ENCODE measurements at places on chromosomes 1 and 21.

GRCh38 chr1:9425859-9426258 is 113.4 kb upstream of the SLC25A33 start:
- no peak for DNase-seq

DNA sequence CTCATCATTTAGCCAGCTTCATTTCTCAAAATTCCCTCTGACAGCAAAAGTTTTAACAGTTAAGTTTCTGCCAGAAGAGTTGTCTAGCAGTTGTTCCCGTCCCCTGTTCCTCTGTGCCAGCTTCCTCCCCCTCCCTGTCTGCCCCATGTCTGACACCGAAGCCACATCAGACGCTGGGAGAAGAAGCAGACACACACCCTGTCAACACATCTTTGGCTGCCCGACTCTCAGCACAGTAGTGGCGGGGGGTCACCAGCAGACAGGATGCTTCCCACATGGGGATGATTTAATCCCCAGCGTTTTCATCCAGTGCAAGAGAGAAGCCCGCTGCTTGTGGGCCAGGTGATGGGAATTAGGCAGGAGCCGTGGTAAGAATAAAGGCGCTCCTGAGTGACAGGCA is 379.4 kb upstream of the RUNX1 start:
- peak; percentile 21 for DNase-seq

- DNase-seq: no peak
These were observed at the start of gene CASQ2 for GRCh38 chr1:115768549-115768948. CASQ2 (minus strand) TSS chr1:115768714; CDS start chr1:115768541, 173 bp downstream.

- no peak for DNase-seq
These were observed 29.2 kb downstream of the ST7L start for GRCh38 chr1:112589766-112590165.

DNA sequence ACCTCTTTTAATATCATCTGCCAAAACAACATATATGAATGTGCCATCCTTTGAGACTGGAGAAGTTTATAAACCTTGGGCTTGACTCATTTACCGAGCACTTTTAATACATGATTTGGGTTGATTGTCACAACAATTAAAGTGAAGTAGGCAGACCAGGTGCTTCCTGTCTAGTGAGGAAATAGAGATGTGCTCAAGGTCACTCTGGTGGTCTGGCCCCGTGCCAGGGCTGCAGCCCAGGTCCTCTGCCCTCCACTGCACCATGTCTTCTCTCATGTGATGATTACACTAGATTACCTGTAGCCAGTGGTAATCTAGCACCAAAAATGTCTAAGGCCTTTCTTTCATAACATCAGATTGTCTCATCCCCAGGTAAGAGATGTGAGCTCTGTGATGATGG is 61.8 kb upstream of the LAMC2 start:
- no peak for DNase-seq

- no peak for DNase-seq
These were observed 71.8 kb upstream of the SPATA6 start for GRCh38 chr1:48543854-48544253.

GRCh38 chr1:1080122-1080757 is 6.1 kb upstream of the RNF223 start:
- DNase-seq: peak; percentile 36

GRCh38 chr1:24782689-24783088 is 37.4 kb downstream of the CLIC4 start:
- DNase-seq: no peak

GRCh38 chr1:42240966-42241755 is 76.6 kb upstream of the GUCA2A start:
- DNase-seq: no peak

GRCh38 chr1:54277451-54278341 is 77.7 kb downstream of the MRPL37 start:
- peak; percentile 85 for DNase-seq

- DNase-seq: no peak
These were observed 12.3 kb downstream of the MACF1 start for GRCh38 chr1:39216771-39217170.

DNA sequence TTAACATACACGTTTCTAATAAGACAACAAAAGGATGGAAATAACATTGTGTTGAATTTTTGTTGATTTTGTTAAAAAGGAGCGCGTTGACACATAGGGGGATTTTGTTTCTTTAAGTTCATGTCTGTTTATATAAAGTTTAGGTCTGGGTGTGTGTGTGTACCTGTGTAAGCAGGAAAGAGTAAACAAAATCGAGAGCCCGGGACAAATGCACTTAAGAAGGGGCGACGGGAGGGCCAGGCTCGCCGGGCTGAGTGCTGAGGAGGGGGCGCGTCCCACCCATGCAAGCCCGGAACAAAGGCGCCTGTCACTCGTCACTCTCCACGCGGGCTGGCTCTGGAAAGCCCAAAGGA is 28.8 kb upstream of the TRIM17 start:
- no peak for DNase-seq

DNA sequence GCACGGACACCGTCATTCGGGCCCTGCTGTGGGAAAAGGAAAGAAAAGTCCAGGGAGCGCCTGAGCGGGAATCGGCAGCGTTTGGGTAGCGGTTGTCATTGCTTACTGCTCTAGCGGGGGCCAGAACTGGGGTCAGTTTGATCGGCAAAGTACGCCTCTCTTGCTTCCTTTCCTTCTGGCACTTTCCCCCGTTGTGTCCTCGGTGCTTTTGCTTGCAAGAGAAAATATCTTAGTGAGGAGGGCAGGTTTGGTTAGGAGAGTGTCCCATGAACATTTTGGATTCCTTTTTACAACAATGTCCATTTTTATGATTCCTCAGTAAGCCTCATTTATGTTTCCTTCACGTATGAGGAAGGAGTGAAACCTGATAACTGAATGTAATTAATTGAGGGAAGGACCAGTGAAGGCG is 670 bp downstream of the ST3GAL3 start:
- peak; percentile 31 for DNase-seq

- no peak for DNase-seq
These were observed 3.5 kb upstream of the TTC22 start for GRCh38 chr1:54804471-54805132.

GRCh38 chr1:219402925-219403324 is 210.0 kb downstream of the ZC3H11B start:
- no peak for DNase-seq

GRCh38 chr1:18573170-18573569 is 57.5 kb upstream of the PAX7 start:
- DNase-seq: no peak

- no peak for DNase-seq
These were observed 81.4 kb downstream of the TGFBR3 start for GRCh38 chr1:91804546-91805023.

DNA sequence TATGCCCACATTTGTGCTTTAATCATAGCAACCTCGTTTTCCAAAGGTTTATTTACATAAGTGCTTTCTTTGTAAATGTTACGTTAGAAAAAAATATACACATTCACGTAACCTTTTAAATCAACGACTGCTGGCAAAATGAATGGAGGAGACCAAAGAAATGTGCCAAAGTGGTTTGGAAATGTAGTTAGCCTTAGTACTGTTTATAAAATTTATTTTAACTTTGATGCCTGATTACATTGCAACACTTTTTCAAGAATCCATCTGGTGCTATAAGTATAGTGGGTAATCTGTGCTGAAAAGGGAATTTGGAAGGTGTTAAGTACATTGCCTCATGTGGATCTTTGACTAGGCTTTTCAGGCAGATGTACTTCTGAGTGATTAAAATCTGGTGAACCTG is 108.9 kb downstream of the IFI44 start:
- no peak for DNase-seq

GRCh38 chr1:229557200-229557850 is 1.2 kb downstream of the ABCB10 start:
- DNase-seq: no peak

DNA sequence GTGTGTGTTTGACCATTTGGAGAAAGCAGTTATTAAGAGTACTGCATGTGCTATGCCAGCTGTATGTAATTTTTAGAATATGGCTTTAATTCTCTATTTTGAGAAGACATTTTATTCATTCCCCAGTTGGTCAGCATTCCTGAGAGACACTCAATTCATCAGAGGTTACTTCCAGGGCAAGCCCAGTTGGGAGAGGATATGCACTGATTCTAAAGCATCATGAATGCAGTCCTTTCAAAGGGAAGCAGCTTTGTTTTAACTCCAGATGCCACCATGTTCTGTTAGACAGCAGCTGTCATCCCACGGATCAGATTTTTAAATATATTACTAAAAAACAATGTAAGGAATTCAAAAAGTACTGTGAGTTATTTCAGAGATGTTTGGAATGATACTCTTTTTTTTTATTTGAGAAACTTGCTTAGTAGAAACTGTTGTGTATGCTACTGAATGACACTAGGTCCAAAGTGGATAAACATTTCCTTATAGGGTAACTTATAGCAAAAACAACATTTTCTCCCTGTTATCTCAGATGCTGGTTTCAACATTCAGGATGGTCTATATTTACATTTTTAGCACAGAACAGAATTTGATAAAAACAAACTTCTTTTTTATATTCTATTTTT is 149.5 kb upstream of the B3GALT2 start:
- no peak for DNase-seq

GRCh38 chr1:238488401-238488800 is 597.7 kb upstream of the ZP4 start:
- no peak for DNase-seq

GRCh38 chr1:151009206-151009587 is 948 bp downstream of the PRUNE1 start:
- no peak for DNase-seq

DNA sequence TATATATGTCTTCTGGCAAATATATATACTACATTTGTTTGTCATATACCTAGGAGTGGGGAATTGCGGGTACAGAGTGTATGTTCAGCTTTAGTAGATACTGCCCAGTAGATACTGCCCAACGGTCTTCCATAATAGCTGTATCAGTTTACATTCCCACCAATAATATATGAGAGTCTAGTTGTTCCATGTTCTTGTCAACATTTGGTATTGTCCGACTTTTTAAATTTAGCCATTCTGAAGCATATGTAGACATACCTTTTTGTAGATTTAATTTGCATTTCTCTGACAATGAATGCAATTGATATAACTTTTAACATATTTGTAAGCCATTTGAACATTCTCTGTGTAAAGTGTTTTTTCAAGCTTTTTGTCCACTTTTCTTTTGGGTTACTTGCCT is 99.0 kb upstream of the HIVEP3 start:
- DNase-seq: no peak

GRCh38 chr1:77394166-77394565 is 112.3 kb downstream of the AK5 start:
- no peak for DNase-seq

DNA sequence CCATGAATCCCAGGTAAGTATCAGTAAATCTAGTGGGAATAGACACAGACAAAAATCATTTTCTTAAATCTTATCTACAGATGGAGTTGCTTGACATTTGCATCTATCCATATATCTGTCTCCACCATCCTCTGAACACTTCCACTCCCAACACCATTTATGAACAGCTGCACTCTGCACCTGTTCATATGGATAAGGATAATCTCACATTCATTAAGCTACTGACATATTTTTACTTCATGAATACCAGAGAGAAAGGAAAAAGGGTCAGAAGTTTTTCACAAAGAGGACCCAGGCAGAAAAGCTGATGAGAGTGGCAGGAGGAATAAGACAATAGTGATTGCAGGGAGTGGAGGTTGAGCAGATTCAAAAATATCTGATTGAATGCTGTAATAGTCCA is 222.6 kb downstream of the DNAH14 start:
- no peak for DNase-seq

DNA sequence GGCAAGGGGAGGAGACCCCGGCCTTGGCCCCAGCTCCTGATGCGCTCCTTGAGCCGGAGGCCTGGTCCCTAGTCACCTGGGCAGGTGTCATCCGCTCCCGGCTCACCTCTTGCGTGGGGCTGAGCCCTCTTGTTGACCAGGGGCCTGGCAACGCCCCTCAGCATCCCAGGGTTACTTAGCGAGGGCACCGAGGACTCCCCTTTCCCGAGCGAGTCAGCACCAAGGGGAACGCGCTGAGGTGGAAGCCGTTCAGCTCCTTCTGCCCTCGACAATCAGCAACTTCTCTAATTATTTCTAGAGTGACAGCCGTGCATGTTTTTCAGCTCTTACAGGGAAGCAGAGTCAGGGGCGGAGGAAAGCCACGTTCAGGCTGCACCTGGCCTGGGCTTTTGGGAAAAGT is 522 bp downstream of the SLC45A1 start:
- no peak for DNase-seq

- peak; percentile 91 for DNase-seq
These were observed at the start of gene G0S2 for GRCh38 chr1:209674957-209675564. G0S2 (plus strand) TSS chr1:209675412; CDS start chr1:209675685, 273 bp downstream.

DNA sequence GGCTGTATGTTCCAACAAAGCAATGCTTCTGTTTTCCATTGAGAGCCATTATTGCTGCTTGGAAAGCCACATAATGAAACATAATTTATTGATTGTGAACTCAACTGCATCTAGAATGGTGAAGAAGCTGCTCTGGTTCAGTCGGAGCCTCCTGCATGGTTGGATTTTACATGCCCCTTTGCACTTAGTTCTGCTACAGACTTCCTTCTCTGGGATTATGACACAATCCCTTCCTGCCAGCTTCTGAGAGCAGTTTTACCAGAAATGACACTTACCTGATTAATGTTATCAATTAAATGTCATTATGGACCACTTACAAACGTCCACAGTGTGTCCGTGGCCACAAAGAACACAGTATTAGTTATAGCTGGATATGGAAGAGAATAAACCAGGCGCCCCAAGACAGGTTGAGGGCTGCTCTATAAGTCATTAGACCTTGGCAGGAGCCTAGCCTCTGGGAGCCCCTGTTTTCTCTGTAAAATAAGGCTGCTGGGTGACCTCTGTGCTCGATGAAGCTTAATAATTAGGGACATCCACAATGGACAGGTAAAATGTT is 7.0 kb upstream of the CD58 start:
- DNase-seq: no peak

DNA sequence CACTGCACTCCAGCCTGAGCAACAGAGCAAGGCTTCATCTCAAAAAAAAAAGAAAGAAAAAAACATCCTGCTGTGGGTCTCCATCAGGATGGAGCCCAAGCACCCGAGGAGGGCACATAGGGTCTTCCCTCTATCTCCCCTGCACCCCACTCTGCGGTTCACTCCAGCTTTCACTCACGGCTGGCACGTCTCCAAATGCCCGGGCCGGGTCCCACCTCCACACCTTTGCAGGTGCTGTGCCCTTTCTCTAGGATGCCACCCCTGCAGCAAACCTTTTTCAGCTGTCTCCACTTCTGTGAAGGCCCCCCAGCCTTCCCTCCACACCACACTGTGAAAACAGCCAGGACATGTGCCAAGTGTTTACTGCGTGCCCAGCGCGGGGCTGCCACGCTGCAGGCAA is 22.4 kb upstream of the DDOST start:
- no peak for DNase-seq

Measured in testis (tissue), 5 donors.